ENCODE measurements at places on chromosomes 7 and 10.

DNA sequence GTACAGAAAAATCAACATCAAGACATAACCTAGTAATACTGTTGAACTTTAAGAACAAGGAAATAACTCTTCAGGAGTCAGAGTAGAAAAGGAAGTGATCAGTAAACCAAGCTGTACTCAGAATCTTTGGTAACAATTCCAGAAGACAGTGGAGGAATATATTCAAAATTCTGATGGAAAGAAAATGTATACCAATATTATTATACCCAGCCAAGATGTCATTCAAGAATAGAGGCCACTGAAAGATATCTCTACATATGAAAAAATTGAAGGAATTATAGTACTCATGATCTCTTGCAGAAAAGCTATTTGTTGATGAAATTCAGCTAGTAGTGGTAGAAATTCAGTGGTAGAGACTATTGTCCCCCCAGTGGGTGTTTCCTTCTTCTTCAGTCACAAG is 182.6 kb upstream of the ZMIZ1 start:
- no peak for DNase-seq

GRCh38 chr10:58925381-58925780 is 251.1 kb upstream of the PHYHIPL start:
- no peak for DNase-seq

GRCh38 chr7:108643136-108643535 is 73.5 kb downstream of the DNAJB9 start:
- no peak for DNase-seq

- DNase-seq, result no peak
Observed at GRCh38 chr7:108368466-108368865, 87.8 kb downstream of the NRCAM start.

DNA sequence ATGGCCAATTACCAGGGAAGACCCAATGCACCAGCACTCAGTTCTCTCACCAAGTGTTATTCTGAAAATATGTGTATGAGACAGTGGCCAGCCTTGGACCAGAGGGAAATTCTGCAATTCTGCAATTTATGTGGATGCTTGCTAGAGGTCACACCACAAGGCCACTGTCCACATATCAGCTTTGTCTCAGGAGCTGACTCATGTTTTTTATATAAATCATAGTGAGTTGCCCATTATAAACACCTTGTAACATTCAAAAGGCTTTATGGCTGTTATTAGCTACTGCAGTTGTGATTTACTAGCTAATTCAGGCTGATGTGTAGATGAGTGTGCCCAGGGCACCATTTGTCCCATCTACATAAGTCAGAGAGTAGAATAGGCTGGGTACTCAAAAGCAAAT is 649.0 kb downstream of the LRMDA start:
- DNase-seq, result no peak

- DNase-seq, result no peak
Observed at GRCh38 chr10:44994752-44995530, 5.8 kb upstream of the ZNF22 start.

DNA sequence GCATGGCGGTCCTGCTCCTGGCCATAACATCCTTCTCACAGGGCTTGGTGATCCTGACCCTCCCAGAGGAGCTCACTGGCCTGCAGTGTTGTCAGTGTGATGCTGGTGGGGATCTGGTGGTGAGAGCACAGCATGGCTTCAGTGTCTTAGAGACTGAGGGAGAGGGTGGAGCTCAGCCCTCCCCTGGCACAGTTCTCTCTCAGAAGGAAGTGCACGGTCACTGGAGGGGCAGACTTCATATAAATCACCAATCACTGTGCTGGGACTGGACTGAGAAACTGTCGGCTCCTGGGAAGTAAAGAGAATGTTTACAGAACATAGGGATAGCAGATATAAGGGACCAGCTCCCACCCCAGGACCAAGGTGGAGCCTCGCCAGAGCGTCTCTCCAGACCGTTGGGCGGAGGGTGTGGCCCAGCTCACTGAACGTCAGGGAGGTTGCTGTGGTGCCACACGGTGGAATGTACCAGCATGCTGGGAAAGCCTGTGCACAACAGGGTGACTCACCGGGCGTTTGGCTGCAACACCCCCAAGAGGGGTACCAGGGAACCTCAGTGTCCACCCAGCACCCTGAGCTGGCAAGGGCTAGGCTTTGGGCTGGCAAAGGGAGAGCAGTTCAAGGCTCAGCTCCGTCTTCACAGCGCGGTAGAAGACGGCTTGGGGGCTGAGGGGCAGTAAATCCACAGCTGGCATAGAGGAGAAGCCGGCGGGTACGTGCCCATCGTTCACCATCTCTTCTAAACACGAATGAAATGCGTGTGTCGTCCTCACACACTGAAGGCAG is 8.8 kb upstream of the GET4 start:
- no peak for DNase-seq

DNA sequence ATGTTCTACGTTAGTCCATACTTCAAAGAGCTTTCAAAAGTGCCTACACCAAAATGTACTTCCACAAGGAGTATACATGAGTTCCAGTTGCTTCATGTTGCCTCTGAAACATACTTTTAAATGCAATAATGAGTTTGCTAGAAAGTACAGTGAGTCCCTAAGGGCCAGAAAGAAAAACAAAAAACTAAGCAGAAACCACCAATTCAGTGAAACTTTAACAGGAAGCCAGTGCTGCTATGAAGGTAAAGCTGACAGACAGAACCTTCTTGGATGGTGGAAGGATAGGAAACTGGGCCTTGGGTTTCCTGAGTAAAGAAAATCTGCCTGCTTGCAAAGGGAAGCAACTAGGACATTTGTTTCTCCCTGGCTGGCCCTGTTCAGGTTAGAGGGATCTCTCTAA is 104.2 kb downstream of the CTTNBP2 start:
- no peak for DNase-seq

DNA sequence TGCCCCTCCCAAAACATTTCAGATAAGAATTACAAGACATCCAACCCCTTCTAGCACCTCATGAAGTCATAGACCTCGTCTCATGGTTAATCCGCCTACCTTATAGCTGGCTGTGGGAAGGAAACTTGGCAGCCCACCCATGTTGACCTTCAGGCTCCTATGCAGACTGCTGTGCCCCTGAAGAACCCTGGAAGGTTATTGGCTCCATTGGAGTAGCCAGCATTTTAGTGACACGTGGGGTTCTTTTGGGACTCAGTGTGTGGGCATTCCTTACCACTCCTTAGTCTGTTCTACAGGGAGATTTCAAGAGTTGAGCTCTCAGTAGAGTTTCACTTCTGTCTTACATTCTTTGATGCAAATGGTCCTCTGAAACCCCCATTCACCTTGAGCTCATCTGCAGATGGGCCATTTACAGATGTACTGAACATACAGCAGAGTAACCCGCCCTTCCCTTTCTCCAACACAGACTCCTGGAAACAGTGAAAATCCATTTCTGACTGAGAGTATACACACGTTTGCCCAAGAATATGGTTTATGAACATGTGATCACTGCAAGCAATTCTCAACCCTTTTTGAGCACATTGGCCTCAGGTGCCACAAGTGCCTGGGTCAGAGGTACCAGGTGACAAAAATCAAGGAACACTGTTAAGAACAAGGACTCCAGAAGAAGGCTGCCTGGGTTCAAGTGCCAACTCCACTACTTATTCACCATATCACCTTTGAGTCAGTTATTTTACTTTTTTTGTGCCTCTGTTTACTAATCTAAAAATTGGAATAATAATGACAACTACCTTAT is 54.0 kb upstream of the HECW1 start:
- DNase-seq, result no peak

GRCh38 chr7:27172823-27173510 is 1.2 kb downstream of the HOXA10 start:
- no peak for DNase-seq

- DNase-seq, result no peak
Observed at GRCh38 chr10:132829403-132829802, 43.5 kb upstream of the NKX6-2 start.

DNA sequence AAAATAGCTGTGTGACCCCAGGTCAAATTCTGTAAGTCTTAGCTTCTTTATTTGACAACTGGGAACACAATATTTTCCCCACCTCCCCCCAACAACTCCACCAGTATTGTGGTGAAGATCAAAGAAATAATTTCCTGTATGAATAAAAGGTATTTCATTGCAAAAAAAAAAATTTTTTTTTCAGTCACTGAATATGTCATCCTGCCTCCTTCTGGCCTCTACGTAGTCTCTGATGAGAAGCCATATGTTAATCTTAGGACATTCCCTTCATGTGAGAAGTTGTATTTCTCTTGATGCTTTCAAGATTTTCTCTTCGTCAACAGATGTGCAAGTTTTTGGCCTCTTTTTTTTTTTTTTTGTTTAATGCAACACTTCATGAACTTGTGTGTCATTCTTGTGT is 33.0 kb downstream of the ZNF33A start:
- no peak for DNase-seq

DNA sequence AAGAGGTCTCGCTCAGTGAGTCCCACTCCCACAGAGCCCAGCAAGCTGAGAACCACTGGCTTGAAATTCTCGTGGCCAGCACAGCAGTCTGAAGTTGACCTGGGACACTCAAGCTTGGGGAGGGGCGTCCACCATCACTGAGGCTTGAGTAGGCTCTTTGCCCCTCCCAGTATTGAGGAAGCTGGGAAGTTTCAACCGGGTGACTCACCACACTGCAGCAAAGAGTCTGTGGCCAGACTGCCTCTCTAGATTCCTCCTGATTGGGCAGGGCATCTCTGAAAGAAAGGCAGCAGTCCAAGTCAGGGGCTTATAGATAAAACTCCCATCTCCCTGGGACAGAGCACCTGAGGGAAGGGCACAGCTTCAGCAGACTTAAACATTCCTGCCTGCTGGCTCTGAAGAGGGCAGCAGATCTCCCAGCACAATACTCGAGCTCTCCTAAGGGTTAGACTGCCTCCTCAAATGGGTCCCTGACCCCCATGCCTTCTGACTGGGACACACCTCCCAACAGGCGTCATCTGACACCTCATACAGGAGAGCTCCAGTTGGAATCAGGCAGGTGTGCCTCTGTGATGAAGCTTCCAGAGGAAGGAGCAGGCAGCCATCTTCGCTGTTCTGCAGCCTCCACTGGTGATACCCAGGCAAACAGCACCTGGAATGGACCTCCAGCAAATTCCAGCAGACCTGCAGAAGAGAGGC is 970.9 kb upstream of the LRRN3 start:
- no peak for DNase-seq

DNA sequence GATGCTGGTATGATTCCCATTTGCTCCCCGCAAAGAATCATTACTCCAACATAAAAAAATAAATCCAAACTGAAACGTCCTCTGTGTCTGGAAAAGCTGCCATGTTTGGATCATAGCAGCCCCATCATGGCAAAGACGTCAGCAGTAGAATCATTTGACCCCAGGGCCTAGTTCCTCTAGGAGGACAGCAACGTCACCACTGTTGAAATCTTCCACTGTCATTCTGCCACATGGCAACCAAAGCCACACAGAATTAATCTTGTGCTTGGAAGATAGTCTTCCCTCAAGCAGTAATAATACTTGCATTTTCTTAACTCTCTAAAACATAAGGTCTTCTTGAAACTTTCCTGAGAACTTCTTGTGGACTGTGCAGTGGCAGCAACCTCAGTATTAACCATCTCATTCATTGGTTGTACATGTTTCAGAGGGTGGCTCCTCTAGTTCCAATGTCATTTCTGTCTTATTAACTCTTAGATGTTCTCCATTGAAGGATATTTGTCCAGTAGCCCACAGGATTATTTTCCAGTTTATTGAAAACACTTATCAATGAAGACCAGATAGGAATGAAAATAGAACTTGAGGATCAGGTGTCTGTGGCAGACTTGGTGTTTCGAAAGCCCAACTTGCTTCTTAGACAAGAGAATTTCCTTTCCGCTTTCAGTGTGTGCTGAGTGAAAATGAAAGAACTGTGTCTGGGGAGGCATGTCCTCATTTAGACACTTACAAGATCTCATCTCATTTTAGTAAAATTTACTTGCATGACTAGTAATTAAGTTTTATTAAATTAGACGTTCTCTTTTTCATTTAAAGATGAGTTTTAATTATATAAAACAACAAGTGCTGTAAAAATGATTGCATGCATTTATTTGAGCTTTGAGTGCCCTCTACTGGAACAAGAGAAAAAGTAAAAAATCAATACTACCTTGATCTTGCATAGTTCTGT is 28.9 kb upstream of the INHBA start:
- DNase-seq, result no peak

GRCh38 chr7:100891568-100892247 is 2.2 kb upstream of the UFSP1 start:
- no peak for DNase-seq
